Thoracic aorta (tissue), 2 donors: ENCODE measurements at places on chromosomes 3 and 15.

DNA sequence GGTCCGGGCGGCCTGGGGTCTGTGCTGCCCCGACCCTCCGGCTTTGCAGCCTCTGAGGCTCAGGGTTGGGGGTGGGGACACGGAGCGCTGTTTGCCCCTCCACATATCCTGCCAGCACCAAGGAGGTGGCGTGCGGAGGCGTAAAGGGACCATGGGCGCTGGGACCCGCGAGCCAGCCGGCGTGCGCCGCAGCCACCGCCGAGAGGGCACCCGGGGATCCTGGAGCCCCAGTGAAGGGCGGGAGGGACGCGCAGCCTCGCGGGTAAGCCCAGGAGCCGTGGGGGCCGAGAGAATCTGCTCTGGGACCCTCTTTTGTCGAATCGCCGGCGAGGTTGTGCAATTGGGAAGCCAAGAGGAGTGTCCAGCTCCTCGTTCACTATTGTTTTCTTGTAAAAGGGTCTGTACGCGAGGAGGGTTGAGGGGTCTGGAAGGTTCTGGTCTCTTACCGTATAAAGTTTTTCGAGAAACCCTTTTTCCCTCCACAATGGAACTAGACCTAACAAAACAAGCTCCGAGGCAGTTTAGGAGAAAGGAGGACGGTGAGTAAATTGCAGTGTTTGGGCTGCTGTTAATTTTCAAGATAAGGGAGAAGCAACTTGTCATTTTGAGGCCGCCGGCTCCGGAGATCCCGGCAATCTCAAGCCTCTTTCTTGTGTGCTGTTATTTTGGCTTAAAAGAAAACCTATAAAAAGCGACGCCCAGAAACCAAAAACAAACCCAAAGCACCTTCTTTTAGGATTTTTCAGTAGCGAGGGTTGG, 29.9 kb upstream of the ST3GAL6 start:
- no peak for DNase-seq

DNA sequence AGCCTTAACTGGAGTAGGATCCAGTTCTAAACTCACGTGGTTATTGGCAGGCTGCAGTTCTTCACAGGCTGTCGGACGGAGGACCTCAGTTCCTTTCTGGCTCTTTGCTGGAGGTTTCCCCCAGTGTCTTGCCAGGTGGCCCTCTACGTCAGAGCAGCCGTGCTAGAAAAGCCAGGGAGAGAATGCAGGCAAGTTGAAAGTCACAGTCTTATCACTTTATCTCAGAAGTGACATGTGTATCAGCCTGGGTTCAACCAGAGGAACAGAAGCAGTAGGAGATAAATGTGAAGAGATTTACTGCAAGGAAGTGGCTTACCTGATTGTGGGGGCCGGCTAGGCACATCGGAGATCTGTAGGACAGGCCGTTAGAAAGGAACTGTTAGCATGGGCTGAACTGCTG, 125.3 kb upstream of the BNIP2 start:
- no peak for DNase-seq

GRCh38 chr3:46222435-46223161, 14.5 kb upstream of the CCR1 start:
- no peak for DNase-seq

GRCh38 chr3:159866201-159866746, 122.4 kb upstream of the IL12A start:
- DNase-seq = no peak

- no peak for DNase-seq
Observed at GRCh38 chr3:29281094-29281343, 148 bp downstream of the RBMS3 start.

DNA sequence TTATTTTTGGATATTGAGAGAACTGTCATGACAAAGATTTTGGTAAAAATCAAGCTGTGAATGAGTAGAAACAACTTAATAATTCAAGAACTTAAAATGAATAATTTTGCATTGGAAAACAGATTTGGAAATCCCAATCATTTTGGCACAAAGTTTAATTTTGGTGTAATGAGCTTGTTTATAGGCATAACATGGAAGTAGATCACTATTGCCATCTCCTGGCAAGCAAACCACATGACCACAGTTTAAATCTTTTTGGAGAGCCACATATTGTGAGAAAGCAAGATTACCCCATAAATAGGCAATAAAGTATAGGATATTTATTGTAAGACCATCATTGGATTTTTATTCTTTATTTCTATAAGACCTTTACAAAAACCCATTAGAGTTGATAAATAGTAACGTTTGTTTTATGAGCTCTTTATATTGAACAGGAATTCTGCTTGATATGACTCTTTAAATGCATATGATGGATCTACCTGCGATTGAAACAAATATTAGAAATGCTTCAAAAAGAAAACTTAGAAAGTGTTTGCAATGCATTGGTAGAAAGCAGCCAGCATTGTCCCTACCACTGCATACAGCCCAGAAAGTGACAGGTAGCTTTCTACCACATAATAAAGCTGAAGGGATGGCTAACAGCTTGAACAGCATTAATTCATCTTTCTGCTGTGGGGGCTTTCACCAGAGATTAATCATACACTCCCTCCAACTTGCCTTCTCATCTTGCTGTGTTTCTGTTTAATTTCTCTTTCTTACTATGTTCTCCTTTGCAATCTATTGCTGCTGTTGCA, 766.8 kb downstream of the TBL1XR1 start:
- DNase-seq = no peak

GRCh38 chr3:15262021-15262420, 56.0 kb downstream of the CAPN7 start:
- no peak for DNase-seq

GRCh38 chr3:114418724-114419543, 125.1 kb downstream of the TIGIT start:
- DNase-seq = no peak

GRCh38 chr3:194212845-194213331, 76.9 kb downstream of the HES1 start:
- no peak for DNase-seq

- no peak for DNase-seq
Observed at GRCh38 chr15:92981333-92981732, 81.2 kb downstream of the CHD2 start.

GRCh38 chr3:29195056-29195455, 85.8 kb upstream of the RBMS3 start:
- no peak for DNase-seq

DNA sequence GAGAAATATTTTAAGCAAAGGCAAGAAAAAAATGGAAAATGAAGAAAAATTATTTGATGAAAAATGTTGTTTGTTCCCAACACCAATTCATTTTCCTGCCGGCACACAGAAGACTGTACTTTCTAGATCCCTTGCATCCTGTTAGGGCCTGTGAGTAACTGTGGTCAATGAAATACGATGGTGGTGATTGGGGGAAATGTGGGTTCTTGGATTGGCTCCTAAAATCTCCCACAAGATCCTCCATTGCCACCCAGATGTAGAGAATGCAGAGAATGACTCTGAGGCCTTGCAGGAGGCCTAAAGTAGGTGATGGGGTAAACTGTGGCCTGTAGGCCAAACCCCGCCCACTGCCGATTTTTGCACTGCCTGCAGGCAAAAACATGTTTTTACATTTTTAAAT, 46.3 kb upstream of the C3orf70 start:
- no peak for DNase-seq

GRCh38 chr15:91032919-91033803, 10.8 kb upstream of the VPS33B start:
- DNase-seq = no peak

- DNase-seq = no peak
Observed at GRCh38 chr15:101052681-101053121, 133.5 kb downstream of the LRRK1 start.

DNA sequence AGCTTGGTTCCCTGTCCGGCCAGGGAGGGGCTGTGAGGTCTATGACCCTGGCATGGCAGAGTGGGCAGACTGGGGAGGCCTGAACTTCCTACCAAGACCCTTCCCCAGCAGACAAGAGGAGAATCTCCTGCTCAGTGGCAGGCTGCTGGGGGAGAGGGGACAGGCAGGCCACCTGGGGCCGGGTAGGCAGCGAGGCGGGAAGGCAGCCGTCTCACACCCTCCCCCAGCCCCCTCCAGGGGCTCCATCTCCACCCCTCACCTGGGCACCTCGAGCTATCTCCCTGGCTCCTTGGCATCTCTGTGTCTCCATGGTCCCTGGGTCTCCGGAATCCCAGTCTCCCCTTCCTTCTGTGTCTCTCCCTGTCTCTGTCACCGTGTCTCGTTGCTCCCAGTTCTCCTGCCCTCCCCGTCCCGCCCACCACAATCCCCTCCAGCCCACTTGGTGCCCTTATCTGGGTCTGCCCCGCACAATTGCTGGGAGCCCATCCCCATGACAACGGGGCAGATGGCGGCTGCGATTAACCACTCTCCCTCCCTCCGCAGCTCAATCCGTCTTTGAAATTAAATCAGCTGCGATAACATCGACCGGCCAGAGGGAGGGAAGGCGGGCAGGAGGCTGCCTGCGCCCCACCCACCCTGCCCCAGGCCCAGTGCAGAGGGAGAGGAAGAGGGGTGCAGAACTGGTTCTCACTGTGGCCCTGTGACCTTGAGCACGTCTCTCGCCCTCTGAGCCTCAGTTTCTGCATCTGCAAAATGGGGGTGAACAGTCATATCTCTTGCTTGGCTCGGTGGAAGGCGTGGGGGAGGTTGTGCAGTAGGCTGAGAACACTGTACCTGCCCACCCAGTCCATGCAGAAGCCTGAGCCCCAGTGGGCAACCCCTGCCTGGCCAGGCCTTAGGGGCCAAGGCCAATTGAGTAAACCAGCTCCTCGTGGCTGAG, 9.6 kb downstream of the DNAJB8 start:
- no peak for DNase-seq

DNA sequence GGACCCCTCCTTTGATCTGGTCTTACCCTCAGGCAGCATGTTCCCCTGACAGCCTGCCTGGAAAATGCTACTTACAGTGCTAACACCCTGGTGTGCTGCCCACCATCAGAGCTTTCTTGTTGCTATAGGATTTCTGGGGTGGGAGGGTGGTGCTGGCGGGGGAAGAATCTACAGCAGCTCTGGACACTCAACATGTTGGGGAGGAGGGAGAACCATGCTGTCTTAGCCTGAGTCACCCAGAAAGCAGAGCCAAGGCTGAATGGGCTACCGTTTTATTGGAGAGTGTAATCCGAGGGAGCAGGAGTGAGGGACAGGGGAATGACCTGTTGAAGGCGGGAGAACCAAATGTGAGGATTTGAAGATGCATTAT, 45.6 kb downstream of the MFSD1 start:
- DNase-seq = no peak

DNA sequence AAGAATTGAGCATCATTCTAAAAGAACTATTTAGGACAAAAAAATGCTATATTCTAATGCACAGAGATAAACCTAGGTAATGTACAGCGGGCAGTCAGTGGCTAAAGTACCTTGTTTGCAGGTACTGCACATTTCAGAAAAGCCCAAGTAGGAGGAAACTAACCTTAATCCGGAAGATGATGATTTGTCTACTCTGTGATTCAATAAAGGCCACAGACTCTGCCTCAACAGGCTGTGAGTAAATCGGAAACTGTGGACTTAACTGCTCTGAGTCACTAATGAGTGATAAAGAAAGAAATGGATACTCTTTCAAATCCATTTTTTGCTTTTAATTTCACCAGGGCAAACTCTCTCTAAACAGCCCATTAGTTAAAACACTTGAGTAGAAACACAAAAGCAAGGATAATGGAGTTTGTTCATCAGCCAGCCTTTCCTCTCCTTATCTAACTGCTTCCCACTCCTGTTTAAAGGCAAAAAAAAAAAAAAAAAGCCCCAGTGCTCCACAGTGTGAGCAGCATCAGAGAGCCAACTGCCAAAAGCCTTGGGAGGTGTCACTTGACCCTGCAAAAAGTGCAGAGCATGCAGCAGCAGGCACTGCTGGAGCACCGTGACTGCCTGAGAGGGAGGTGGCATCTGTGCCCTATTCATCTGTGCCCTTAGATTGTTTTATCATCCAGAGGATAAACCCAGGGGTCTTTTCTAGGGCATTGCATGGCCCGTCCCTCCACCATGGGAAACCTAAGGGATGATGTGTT, 187.7 kb downstream of the SATB1 start:
- no peak for DNase-seq
